ENCODE measurements at places on chromosomes 13 and 19. TPM values are rescaled to one million over a fixed set of nuclear protein-coding genes. Genes with fewer than 3 reads are reported as not detected.

LILRA1 gene
- polyA plus RNA-seq: not detected

IGFL2 gene
- polyA plus RNA-seq: not detected

PRODH2 gene
- not detected for polyA plus RNA-seq

FCAR gene
- polyA plus RNA-seq: not detected

NOTCH3 gene
- 8.8 TPM for polyA plus RNA-seq

GRCh38 chr13:73335210-73335609, 276.4 kb downstream of the KLF5 start:
- no peak for DNase-seq

- DNase-seq: no peak
Measured at GRCh38 chr13:20125129-20125782, 35.6 kb downstream of the GJA3 start.

DNA sequence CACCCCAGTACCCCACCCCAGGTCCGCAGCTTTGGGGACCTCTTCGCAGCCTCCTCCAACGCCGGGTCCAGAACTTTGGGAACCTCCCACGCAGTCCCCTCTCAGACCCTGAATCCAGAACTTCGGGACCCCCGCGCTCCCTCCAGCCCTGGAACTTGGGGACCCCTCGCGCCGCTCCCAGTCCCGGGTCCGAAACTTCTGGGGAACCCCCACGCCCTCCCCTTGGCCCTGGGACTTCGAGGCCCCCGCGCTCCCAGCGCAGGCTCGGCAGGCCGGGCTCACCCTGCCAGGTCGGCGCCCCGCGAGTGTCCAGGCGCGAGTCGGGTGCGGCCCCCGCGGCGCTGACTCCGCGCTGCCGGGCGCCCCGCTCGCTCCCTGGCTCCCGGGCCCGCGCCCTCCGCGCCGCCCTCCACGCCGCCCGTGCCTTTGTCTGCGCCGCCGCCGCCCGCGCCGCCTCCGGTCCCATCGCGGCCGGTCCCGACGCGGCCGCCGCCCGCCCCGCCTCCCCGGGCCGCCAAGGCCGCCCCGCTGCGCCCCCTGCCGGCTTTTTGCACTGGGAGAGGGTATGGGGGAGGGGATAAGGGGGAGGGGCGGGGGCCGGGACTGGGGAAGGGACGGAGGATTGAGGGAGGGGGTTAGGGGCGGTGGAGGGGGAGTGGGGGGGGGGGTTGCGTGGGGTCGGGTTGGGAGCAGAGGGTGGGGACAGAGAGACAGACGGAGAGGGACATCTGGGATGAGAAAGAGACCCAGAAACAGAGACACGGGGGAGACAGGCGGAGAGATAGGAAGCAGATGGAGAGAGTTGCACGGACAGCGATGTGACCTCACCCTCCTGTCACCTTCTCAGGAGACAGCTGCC, at the start of gene HOMER3:
Gene HOMER3 (minus strand): TSS at position 449 of the 859 bp plus-strand sequence. CDS start 2,235 bp downstream, outside the sequence.
- no peak for DNase-seq

DNA sequence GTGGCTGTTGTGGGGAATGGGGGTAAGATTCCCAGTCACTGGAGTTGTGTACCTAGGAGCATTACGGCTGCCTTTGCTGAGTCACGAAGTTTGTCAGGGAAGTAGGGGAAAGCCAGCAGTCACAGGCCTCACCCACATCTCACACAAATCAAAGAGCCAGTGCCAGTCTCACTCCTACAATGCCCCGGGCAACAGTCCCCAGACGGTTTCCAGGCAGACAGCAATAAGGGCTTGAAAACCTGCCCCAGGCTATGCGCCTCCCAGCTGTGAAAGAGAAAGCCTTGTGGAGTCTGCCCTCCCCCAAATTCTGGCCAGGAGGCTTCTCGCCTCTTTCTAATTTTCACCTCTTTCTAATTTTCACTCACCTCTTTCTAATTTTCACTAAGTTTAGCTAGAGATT, 142.3 kb upstream of the EDNRB start:
- DNase-seq: no peak

GRCh38 chr19:42466521-42467182, 23.9 kb upstream of the CXCL17 start:
- DNase-seq: no peak

- no peak for DNase-seq
Measured at GRCh38 chr13:51827254-51827653, 17.7 kb downstream of the TMEM272 start.

DNA sequence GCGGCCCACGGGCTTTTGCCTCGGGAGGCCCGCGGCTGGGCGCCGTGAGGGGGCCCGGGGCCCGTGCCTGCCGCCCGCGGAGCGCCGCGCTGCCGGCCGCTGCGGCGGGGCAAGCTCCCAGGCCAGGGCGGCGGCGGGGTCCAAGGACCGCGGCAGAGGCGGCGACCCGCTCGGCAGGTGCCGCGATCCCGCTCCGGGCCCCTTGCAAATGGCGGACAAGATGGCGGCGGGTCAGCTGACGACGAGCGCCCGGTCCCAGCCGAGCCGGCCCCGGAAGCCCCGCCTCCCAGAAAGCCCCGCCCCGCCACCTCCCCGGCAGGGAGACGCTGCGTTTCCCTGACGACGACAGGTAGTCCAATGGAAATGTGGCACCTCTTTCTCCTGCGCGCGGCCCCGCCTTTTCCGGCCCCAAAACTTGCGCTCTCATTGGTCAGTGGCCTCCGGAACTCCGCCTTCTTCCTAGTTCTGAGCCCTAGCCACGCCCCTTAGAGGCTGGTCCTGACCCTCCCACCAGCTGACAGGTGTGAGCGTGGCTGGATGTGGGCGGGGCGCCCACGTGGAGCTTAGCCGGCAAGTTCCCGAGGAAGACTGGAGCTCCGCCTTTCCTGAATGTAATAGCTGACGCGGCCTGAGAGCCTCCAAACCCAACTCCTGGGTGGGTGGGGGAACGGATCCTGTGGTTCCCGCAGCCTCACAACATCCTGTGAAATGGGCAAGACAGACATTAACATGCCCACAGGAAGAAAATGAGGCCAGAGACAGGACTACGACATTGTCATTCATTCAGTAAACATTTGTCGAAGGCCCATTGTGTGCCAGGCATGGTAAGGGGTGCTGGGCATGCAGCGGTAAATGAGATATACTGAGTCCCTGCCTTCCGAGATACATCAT, at the start of gene AP3D1:
Gene AP3D1 (minus strand): TSS at position 228 of the 891 bp plus-strand sequence. CDS start 232 bp downstream, outside the sequence.
- peak; percentile 99 for DNase-seq

DNA sequence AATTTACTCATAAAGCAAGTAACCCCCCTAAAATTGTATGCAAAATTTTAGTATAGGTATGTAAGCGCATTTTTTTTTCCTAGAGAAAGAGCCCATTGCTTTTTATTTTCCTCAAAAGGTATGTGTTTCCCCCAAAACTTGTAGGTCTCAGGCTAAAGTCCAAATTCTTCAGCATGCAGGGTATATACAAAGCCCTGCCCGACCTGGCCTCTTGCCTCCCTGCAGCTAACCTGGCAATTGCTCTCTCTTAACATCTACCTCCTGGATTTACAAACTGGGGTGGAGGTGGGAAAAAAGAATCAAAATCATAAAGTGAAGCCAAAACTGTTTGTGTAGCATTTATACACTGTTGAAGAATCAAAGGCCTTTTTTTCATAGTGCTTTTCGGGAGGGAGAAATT, 107.8 kb downstream of the KCNRG start:
- DNase-seq: no peak

- DNase-seq: no peak
Measured at GRCh38 chr13:20684546-20684945, 19.0 kb upstream of the IL17D start.
